Large intestine (tissue), 12 donors: ENCODE measurements at places on chromosomes 13 and 19. TPM values are rescaled to one million over a fixed set of nuclear protein-coding genes. Genes with fewer than 3 reads are reported as not detected.

The B3GNT3 gene
- 91.7 TPM for polyA plus RNA-seq

DNA sequence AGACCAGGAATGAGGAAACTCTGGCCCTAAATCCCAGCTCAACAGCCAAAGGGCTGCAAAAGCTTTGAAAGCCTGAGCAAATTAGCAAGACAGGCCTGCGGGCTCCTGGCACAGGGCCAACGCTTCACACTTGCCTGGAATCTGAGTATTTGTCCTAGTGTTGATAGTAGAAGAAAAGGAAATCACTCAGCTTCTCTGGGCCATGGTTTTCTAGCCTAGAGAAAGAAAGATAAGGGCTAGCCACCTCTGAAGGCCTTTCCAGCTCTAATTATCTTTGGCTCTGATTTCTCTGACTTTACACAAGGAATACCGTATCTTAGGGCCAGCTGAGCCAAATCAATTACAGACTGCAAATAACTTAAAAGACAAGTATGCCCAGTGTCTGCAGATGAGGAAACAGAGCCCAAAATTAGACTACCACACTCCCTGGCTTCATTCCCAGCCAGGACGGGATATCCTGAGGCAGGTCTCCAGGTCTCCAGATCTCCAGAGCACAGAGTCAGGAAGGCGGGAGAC lies 69.6 kb downstream of the STK24 start:
- peak overlapping the region; percentile 21 for H3K27ac ChIP-seq
- H3K4me3 ChIP-seq = no peak overlapping the region
- peaks cover 5% of the 10 kb centered on the region for H3K36me3 ChIP-seq
- H3K4me1 ChIP-seq = peaks cover 31% of the 10 kb centered on the region
- peak; percentile 69 for DNase-seq

DNA sequence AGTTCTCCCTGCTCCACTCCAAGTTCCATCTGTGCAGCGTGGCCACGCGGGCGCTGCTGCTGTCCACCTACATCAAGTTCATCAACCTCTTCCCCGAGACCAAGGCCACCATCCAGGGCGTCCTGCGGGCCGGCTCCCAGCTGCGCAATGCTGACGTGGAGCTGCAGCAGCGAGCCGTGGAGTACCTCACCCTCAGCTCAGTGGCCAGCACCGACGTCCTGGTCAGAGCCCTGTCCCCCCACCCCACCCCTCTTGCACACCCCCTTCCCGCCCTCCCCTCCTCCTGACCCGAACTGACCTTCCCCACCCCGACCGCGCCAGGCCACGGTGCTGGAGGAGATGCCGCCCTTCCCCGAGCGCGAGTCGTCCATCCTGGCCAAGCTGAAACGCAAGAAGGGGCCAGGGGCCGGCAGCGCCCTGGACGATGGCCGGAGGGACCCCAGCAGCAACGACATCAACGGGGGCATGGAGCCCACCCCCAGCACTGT lies 11.6 kb downstream of the FUZ start:
- no peak overlapping the region for H3K27ac ChIP-seq
- peaks cover 58% of the 10 kb centered on the region for H3K36me3 ChIP-seq
- H3K27me3 ChIP-seq = no peaks in the 10 kb centered on the region
- H3K4me1 ChIP-seq = peaks cover 14% of the 10 kb centered on the region
- H3K4me3 ChIP-seq = peak overlapping the region; percentile 47

- H3K4me3 ChIP-seq = no peak overlapping the region
- DNase-seq = peak; percentile 36
- H3K27me3 ChIP-seq = no peaks in the 10 kb centered on the region
- no peak overlapping the region for H3K27ac ChIP-seq
Measured at GRCh38 chr13:26482451-26483197, 74.9 kb upstream of the WASF3 start.

GRCh38 chr13:110680852-110681251 lies 25.1 kb downstream of the CARS2 start:
- no peak overlapping the region for H3K4me3 ChIP-seq
- H3K36me3 ChIP-seq = peaks cover 66% of the 10 kb centered on the region
- H3K27me3 ChIP-seq = no peaks in the 10 kb centered on the region
- peaks cover 18% of the 10 kb centered on the region for H3K4me1 ChIP-seq

- H3K27ac ChIP-seq = no peak overlapping the region
- H3K36me3 ChIP-seq = peaks cover 38% of the 10 kb centered on the region
- no peaks in the 10 kb centered on the region for H3K4me1 ChIP-seq
- no peak for DNase-seq
Measured at GRCh38 chr19:17058236-17058635, 17.0 kb downstream of the HAUS8 start.
